ENCODE measurements at places on chromosomes 5 and 9.

GRCh38 chr9:134559013-134559412, 82.6 kb upstream of the COL5A1 start:
- DNase-seq = no peak

GRCh38 chr5:1374030-1374678, 29.3 kb upstream of the CLPTM1L start:
- DNase-seq = no peak

GRCh38 chr5:136128481-136128880, 4.2 kb upstream of the SMAD5 start:
- no peak for DNase-seq

GRCh38 chr5:1517838-1518237, 5.9 kb downstream of the LPCAT1 start:
- DNase-seq = no peak

DNA sequence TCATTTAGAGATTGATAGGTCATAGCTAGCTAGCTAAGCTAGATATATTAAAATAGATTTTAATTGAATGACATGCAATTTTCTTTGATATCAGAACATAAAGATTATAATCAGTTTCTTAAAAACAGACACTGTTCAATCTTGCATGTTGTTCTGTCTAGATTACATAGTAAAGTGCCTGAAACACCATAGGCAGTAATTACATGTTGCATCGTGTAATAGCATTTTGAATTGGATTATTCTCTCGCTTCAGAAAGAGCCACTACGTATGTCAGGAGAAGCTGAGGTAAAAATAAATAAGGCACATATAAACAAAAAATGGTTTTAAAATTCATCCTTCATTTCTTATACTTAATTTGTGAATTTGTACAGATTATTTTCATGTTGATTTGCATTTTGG, 148.0 kb upstream of the CDH12 start:
- DNase-seq = no peak

DNA sequence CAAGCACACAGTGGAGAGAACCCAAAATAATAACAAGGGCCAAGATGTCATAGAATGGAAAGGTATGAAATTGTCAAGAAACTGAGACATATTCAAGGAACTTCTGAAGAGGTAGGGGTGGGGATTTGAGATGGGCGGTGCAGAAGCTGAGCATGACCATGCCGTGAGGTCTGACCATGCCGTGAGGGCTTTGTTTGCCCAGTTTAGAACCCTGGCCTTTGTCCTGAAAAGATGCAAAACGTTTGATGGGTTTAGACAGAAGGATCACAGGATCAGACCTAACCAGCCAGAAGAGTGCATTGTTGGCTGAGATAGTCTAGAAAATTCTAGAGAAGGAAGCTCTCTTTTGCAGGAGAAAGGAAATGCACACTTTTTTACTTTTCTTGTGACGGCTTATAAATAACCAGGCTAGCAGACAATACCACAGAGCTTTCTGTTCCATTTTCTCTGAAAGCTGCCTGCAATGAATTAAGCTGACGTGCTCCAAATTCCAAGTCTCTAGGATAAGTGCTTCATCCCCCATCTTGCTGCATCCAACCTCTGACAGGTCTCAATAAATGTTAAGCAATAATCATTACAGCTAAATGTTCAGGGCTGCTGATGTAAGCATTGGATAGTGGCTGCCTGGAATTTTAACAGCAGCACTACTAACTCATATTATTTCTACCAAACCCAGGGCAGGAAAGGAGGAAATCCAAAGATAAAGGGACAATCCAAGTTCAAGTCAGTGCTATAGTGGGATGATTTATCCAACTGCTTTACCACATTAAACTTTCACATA, 110.9 kb upstream of the IL6ST start:
- no peak for DNase-seq

DNA sequence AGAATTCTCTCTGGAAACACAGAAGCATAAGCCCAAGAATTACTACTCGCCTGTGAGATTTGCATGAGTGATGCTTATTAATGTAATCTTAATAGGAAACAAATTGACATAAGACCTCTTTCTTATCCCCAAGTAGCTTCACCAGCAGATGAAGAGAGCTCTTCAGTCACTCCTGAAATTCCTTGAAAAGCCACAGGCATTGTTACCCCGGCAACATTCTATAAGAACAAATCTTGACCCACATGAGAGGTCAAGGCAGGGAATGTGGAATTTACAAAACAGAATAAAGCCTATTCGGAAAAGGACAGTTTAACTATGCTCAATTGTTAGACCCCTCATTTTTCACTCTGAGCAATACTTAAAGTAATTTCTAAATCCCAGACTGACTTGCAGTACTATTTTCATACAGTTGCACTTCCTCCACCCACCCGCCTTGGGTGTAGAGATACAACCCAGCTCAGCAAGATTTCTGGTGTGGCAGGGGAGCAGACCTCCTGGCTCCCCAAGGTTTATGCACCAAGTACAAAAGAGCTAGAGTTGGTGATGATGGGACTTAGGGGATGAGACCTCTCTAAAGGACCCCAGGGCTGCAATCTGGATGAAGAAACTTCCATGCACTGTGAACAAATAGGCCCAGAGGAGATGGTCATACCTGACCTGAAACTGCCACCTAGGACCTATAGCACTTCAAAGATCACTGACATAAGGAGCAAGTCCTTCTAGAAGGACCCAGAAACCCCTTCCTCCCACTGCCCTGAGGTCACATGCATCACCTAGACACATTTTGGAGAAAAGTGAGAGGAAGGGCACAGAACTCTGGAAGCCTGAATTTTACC, 242.1 kb downstream of the ZNF608 start:
- DNase-seq = no peak

DNA sequence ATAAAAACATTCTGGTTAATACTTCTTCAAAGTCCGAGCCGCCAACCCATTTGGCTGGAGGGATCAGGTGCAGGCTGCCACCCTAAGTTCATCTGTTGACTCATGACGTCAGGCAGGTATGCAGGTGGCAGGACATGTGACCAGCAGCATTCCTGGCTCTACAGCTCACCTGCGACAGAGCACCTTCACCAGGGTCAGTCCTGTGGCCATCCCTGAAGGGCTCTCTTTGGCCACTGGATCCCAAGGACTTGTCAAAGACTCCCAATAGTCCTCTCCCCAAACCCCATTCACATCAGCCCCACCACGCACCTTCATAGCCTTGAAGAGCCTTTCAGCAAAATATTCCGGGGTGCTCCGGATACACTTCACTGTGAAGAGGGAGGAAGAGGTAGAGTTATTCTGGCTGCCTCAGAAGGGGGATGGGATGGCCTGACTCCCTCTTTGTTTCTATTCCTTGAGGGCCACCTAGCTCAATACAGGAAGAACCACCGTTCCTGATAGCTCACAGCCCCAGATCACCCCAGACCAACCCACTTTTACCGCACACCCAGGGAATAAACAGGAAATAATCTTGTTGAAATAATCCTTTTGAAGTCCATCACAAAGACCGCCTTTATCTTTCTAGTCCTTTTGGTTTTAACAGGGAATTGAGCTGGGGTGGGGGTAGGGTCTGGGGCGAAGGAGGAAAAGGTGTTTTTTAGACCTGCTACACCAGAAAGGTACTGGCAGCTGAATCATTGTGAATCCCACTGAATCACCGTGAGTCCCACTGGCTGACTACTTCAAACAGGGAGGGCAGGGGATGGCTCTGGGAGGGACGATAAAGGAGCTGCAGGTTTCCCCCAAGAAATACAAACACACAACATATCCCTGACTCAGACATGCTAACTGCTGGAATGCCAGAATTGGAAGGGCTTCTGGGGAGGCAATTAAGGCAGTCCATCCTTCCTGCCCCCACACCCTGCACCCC, 26.4 kb downstream of the ANXA6 start:
- no peak for DNase-seq

DNA sequence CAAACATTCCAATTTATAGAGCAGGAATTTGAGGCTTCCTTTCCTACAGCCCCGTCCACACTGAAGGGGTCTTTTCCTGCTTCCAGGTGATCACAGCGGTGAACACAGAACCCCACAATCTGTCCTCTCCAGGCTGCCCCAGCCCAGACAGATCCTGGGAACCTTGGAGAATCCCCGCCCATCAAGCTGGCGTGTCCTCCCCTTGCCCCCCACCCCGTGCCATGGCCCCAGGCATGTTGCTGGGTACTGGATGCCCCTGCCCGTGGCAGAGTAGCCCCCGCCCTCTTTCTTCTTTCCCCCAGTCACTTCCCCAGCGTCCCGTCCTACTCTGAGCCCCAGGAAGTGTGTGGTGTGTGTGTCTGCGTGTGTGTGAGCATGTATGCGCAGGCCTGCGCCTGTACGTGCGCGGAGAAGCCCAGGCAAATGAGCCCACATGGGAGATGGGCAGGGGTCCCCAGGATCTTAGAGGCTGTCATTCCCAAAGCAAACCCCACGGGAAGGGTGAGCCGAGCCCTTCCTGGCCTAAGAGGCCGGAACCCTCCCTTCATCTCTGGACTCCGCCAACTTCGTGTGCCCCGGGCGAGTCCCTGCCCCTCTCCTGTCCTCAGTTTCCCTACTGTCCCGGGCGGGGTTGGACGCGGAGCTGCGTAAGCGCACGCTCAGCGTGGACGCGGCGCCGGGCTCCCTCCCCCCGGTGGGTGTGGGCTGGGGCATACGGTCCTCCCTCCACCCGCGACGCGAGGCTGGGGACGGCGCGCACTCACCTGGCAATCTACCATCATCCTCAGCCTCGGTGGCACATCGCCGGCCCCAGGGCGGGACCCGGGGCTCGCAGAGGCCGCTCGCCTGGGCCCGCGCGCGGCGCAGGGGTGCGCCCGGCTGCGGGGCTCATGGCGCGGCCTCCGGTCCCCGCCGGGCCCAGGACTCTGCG, 15.2 kb downstream of the GBGT1 start:
- DNase-seq = no peak

- peak; percentile 49 for DNase-seq
These were observed 99.1 kb downstream of the FBXO38 start for GRCh38 chr5:148482697-148483462.

GRCh38 chr9:16954040-16954439, 83.6 kb upstream of the BNC2 start:
- no peak for DNase-seq

GRCh38 chr5:168826246-168826725, 247.1 kb upstream of the PANK3 start:
- no peak for DNase-seq

GRCh38 chr9:13165236-13165945, 114.1 kb downstream of the MPDZ start:
- DNase-seq = no peak

DNA sequence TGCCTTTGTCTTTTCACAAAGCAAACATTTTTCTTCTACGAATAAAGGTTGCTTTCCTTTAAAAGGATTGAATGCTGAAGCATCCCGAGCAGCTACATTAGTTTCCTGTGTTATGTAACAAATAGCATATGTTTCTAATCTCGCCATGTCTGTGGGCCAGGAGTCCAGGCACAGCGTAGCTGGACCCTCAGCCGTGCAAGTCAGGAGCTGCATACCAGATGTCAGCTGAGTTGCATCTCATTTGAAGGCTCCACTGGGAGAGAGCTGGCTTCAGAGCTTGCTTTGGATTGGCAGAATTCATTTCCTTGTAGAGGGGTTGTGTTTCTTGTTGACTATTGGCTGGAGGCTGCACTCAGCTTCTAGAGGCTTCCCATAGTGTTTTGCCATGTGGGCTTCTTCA, 16.0 kb upstream of the GOLPH3 start:
- no peak for DNase-seq

GRCh38 chr5:122022966-122023365, 55.1 kb downstream of the LOX start:
- DNase-seq = no peak

DNA sequence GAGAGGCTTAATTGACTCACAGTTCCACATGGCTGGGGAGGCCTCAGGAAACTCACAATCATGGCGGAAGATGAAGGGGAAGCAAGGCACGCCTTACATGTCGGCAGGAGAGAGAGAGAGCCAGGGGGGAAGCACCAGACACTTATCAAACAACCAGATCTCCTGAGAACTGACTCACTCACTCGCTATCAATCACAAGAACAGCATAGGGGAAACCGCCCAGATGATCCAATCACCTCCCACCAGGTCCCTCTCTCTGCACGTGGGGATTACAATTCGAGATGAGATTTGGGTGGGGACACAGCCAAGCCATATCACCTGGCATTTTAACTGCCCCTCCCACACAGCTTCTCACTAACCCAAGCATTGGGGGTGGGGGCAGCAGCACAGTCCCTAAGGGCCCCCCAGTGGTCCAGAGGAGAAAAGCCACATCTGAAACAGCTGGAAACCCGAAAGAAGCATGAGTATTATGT, 76.1 kb upstream of the ASS1 start:
- DNase-seq = peak; percentile 4

DNA sequence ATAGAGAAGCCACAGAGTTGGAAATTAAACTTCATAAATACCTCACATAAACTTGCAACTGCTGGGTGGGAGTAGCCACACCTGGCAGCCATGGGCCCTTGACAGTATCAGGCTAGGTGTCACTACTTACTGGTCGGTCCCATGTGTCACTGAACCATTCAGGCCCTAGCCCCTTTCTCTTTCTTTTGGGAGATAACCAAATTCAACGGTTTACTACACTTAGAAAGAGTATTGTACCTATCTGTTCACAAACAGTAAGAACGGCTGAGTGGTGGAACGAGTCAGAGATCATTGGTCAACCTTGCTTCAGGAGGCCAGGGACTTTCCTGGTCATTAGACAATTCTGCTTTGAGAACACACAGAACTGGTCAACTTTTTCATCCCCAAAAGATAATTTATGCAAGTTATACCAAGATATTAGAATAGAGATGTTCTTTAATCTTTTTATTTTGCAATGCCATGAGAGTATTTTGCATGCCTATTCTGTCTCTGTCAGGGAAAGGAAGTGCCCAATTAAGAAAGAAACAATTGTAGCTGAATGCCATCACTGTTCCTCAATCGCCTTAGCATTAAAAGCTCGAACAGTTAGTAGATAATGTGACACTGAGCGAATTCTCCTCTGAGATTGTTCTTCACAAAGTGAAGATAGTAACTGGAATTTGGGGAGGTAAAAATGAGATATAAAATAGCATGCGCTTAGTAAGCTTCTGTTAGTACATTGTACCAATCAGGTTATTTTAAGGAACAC, 50.9 kb downstream of the GOLPH3 start:
- no peak for DNase-seq

DNA sequence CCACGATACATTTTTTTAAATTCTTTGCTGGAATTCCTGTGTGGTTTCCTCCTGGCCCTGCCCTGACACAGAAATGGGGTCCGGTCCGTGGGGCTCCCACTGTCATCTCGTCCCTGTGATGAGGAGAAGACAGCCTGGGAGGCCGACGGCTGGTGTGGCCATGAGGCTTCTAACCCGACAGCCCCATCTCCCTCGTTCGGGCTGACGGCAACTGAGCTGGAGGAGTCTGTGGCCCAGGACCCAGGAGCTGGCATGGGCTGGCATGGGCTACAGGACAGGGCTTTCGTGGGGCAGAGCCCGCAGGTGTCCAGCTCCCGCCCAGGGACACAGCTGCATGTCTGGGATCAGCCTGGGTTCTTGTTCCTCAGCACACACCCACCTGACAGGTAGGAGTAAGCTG, 13.8 kb downstream of the LCN9 start:
- no peak for DNase-seq
